Hematopoietic multipotent progenitor cell treated with erythropoietin and hydrocortisone succinate and interleukin-3 and kit ligand, for 8 days (in vitro differentiated cells): ENCODE measurements at places on chromosomes 1 and 21.

GRCh38 chr21:31326522-31327242 is 17.4 kb downstream of the TIAM1 start:
- no peak for DNase-seq

DNA sequence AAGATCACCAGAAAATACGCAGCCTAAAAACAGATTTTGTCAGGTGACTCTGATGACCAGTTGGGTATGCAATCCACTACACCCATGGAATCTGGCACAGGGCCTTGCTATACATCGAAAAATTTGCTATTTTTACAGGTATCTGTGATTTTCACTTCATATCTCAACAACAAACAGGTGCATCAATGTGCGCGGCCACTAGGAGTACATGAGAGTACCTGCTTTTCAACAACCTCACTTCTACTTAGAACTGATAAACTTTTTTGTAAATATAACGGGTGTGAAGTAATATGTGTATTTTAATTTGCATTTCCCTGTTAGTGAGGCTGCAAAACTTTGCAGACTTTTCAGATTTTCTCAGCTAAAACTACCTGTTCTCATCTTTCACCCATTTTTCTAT is 80.8 kb downstream of the SLC45A1 start:
- no peak for DNase-seq

DNA sequence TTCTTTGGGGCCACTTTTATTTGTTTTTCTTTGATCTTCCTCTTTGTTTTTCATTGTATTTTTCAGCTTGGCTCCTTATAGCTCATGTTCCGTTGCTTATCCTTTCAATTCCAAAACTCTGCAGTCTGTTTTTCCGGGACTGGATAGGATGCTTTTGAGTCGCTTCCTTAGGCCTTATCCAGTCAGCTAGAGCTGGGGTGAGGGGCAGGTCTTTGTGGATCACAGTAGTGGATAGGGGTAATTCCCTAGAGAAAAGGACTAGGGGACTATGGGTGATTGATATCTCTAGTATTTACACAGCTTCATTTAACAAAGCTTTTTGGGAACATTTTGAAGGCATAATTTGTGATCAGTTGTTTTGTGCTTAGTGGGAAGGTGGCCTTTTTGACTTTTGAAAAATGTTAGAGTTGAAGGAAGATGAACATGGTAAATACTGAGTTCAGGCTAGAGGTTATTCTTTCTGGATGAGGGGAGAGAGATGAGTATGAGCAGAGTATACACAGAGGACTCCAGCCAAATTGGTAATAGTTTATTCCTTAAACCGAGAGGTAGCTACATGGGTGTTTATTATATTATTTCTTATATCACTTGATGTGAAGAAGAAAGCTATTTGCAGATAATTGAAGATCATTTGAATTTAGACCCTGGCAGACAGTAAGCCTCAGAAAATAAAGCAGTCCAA is 22.5 kb downstream of the CEP350 start:
- no peak for DNase-seq

DNA sequence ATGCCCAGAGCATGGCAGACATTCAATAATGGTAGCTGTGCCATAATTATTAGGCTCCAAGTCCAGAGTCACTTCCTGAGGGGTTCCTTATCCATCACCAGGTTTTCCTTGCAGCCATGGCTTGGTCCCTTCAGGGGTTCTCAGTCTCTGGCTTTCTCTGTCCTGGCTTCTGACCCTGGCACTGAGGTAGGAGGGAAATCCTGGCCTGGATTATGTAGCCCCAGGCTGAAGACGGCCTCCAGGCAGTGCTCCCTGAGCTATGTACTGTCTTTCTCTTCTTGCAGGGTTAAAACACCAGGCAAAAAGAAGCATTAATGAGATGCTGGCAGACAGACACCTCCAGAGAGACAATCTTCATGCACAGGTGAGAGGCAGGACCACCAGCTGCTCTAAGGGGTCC is 9.5 kb upstream of the PADI3 start:
- DNase-seq: peak; percentile 72

DNA sequence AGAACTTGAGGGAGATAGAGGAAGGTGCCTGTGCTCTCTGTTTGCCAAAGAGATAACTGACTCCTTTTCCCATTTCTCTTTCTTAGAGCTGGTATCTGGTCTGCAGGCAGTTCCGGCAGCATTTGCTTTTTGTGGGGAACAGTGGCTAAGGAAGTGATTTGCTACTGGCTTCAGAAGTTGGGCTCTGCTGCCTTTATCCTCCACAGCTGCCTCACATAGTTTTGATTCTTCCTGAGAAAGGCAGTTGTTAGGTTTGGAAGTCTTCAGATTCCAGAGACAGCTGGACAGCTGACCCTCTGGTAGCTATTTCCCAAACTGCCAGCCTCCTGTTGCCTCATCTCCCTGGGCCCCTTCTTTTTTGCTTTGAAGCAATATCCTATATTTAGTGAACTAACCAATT is 62.6 kb upstream of the MACF1 start:
- DNase-seq: no peak

DNA sequence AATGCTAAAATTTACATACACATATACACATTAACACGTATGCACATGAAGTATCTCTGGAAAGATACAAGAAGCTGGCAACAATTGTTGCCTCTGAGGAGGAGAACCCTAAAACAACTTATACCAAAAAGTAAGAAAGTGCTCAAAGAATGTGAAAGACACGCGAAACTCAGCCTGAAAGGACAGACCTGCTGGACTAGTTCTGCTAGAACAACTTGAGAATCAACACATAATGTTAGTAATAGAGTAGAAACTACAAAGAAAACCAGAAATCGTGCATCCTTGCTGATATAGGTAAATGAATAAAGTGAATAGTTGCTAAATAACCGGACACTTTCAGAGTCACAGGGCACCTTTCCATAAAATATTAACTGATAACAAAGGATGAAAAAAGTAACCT is 242.5 kb downstream of the RERE start:
- DNase-seq: no peak

GRCh38 chr1:27135541-27136235 is 19.2 kb downstream of the SLC9A1 start:
- DNase-seq: no peak

- no peak for DNase-seq
These were observed 12.1 kb upstream of the MIIP start for GRCh38 chr1:12007204-12007603.

DNA sequence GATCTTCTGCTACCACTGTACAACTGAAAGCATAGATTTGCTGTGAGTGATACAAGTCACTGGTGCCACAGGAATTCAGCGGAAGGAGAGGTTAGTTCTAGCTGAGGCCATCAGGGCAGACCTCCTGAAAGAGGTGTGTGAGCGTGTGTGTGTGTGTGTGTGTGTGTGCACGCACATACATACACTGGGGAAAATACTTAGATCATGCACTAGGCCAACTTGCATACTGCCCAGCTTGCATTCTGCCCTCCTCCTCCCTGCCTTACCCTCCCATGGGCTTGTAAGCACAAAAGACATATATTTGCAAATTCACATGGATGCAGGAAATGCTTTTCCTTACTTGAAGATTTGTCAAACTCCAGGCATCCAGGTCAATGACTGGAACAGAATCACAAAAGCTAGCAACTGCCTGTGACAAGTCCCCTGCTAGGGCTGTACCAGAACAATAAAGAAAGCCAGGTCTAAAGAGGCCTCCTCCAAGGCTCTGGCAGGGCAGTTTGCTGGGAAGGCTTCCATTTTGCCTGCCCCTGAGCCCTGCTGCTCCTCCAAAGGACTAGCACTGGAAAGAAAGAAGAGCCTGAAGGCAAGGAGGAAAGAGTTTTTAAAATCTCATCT is 23.2 kb downstream of the PLEKHA6 start:
- DNase-seq: no peak
